ENCODE measurements at places on chromosomes 2 and 18.

GRCh38 chr2:187050409-187050998 lies 201.5 kb upstream of the ZSWIM2 start:
- no peak for DNase-seq

- DNase-seq: no peak
Observed at GRCh38 chr2:50727636-50728339, 304.1 kb downstream of the NRXN1 start.

DNA sequence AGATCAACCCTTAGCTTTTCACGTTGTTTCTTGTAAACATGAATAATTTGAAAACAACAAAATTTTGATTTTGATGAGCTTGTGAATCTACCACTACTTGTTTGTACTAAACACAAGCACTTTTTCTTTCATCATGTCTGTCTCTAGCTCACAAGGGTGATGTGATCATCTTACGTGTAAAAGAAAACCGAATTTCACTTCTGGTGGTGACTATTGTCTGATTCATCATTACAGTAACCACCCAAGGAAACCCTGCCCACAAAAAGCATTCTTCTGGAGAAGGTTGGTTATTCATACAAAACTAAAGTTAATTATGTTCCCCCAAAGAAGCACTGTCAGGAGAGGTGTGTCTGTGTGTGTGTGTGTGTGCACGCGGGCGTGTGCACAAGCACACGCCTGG lies 285.4 kb downstream of the ZNF516 start:
- no peak for DNase-seq

DNA sequence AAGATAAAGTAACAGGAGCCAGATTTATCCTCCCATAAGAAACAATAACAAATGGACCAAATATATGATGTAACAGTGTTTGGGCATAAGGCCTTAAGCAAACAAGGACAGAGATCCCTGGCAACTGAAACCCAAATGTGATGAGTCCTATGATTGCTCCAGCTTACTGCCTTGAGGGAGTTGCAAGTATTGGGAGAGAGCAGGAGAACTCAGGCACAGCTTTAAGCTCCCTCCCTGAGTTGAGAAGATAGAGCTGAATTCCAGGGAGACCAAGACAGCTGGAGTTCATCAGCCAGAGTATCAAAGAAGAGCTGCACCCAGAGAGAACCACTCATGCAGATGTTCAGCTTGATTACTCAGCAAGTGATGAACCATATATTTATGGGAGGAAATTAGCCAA lies 814.5 kb upstream of the RAB6C start:
- DNase-seq: no peak

DNA sequence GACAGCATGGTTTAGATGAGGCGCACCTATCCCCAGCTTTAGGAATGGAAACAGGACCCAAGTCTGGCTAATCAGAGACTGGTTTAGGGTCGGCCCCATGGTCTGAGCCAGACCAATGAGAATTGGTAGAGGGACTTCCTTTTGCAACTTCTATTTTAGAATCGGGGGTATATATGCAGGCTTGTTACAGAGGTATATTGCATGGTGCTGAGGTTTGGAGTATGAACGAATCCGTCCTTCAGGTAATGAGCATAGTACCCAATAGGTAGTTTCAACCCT lies 1.5 kb upstream of the BOLA3 start:
- no peak for DNase-seq

GRCh38 chr2:144111437-144111836 lies 408.5 kb downstream of the ZEB2 start:
- DNase-seq: no peak

- DNase-seq: no peak
Observed at GRCh38 chr2:120429586-120430500, 83.9 kb downstream of the INHBB start.

DNA sequence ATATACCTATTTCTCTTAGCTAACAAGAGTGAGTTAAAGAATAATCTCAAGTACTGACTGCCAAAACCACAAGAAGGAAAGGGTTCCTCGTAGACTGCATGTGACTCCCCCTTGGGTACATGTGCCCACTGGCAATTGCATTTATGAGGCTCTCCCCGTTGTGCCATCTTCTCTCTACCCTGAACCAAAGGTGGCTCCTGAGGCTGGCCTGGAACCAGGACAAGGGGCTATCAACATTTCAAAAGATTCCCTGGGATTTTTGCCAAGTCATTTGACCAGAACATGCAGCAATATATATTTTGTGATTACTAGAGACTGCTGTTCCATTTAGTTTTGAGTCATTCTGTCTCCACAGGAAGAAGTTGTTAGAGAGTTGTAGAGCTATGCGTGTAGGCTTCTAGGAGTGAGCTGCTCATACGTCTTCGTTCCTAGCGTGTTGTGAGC lies 45.8 kb downstream of the LAMA3 start:
- DNase-seq: no peak

- no peak for DNase-seq
Observed at GRCh38 chr2:186913870-186914269, 64.9 kb upstream of the ZSWIM2 start.

DNA sequence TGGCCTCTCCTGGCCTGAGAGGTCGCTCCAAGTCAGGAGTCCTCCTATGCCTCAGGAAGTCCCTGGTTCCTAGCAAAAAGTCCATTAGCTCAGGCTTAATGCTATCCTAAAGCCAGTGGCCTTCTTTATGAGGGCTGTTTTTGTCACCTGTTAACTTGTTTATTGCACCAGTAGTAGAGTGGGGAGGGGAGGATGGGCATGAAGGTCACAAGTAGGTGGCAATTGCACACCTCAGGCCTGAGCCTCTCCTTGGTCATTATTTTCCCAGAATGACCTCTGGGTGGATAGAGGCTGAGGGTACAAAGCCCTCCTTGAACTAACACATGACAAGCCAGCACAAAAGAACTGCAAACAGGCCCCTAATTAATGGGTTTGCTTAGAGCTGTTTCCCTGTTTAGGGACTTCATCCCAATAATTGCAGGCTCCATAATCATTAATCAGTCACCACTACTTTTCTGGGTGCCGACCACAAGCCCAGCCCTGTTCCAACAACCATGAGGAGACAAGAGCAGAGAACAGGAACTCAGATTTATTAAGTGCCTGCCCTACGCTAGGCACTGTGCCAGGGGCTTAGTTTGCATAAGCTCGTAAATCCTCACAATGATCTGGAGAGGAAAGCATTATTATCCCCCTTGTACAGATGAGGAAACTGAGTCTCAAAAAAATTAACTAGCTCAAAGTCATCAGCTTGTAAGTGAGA lies 123.0 kb upstream of the PKDCC start:
- DNase-seq: no peak

GRCh38 chr2:42835577-42836371 lies 43.4 kb upstream of the HAAO start:
- DNase-seq: no peak

GRCh38 chr2:2890246-2890645 lies 487.4 kb downstream of the EIPR1 start:
- no peak for DNase-seq

DNA sequence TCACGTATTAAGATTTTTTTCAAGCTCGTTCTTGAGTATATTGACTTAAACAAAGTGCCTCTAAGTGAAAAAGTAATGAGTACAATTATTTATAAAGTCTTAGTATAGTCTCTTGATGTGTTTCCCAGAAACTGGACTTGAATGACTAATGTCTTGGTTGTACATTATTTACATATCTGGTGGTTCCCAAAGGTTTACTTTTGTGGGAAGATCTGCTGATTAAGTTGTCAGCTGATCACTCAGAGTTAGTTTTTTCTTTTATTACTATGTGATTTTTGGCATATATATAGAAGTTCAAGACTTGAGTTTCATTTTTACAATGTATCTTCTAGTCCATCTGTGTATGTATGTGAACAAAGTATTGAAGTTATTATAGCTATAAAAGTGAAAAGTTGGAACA lies 29.5 kb downstream of the RNF144A start:
- no peak for DNase-seq

DNA sequence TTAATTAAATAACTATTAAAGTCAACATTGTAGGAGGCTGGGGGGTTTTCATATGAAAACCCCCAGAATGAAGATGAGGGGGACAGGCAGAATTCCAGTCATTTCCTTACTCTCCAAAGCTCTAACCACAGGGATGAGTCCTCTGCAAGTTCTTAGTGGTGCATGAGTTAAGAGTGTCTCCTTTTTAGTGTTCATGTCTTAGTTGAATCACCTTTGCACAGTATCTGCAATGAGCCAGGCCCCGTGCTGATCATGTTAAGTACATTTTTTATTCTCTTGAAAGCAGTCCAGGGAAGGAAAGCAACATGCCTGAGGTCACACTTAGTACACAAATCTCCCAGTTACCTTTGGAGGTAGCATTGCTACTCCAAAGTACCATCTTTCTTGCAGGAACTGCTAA lies 25.7 kb upstream of the MSGN1 start:
- no peak for DNase-seq

- DNase-seq: no peak
Observed at GRCh38 chr18:78681934-78682333, 297.7 kb upstream of the SALL3 start.

DNA sequence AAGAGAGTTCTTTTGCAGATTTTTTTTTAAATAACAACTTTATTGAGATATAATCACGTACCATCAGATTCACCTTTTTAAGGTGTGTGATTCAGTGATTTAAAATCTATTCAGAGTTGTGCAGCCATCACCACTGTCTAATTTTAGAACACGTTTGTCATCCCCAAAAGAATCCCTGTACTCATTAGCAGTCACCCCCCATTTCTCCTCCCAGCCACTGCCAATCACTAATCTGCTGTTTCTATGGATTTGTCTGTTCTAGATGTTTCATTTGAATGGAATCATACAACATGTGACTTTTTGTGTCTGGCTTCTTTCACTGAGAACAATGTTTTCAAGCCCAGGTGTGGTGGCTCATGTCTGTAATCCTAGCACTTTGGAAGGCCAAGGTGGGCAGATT lies 55.4 kb upstream of the RAPH1 start:
- DNase-seq: no peak

Data from stimulated activated CD4-positive, alpha-beta T cell treated with anti-CD3 and anti-CD28 coated beads, Interleukin-15, amount 100 ng/mL, for 1 hour (primary cell).